HFF-Myc (cell line): ENCODE measurements at places on chromosomes 5 and 9.

DNA sequence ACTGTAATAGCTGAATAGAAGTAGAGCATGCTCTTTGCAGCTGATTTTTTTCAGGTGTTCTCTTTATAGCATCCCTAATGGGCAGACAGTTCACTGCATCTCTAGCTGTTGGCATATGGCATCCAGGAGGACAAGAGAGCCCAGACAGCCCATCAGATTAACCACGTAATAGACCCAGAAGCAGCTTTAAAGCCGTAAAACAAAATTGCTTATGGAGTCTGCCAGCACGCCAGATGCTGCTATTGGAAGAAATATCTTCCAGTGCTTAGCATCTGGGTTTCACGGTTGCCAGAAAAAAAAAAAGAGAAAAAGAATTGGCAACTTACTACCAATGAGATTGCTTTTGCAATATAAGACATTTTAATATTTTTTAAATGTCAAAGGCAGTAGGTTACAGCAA, 869.4 kb upstream of the NUDT12 start:
- no peak for DNase-seq

- no peak for DNase-seq
These were observed 30.5 kb downstream of the GRIA1 start for GRCh38 chr5:153520952-153521351.

DNA sequence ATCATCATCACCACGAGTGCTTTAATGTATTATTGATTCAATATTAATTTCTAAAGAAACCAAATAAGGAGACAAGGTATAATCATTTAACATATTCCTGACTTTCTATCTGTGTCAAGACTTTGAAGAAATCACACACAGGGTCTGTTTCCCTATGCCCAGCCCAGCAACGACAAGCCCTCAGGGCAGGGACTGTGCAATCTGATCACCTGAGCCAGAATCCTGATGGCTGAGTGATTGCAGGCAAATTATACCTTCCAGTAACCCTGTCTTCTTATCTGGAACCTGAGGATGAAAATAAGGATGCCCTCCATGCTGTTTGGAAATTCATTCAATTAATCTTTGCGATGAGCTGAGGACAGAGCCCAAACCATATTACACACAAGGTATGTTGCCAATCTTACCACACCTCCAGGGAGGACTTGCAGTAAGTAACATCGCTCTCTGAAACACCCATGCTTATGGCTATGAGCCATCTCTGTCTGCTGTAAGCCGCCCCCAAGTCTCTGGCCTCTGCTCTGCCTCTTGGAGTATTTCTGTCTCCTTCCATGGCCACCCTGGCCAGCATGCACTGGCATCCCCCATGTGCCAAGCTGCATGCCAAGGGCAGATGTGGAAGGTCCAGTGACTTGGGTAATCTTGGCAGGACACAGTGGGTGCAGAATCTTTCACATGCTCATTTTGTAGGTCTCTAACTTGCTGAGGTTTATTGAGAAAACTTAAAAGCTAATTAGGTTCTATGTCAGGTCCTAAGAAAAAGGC, 10.6 kb downstream of the TAS2R1 start:
- DNase-seq = no peak

DNA sequence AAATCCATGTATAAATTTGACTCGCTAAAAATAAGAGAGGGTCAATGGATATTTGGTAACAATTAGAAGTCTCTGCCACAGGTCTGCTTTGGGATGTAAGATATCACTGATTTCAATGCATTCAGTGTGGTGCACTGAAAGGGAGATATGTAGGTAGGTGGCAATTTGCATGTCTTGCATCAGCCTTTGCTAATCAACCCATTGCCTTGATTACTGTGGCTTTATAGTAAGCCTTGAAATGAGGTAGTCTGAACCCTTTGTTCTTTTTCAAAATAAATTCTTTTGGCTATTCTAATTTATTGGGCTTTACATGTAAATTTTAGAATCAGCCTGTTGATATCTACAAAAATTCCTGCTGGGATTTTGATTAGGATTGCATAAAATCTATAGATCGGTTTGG, 15.8 kb upstream of the TBCA start:
- DNase-seq = no peak

DNA sequence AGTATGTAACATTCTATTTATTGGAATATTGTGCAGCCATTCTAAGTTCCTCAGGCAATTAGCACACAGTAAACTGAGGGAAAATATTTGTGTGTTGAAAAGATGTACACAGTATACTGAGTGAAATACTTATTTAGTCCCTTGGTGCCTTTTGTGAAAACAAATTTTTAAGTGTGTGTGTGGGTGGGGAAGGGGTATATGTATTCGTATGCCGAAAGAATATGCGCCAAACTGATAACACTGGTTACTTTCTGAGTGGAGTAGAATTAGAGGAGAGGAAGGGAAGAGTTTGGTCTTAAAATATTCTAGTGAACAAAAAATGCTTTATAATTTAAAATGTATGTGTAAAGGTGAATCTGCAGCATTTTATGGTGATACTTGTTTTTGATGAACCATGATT, 3.1 kb downstream of the DCP2 start:
- no peak for DNase-seq

GRCh38 chr5:42915306-42915866, 103.7 kb upstream of the SELENOP start:
- no peak for DNase-seq

DNA sequence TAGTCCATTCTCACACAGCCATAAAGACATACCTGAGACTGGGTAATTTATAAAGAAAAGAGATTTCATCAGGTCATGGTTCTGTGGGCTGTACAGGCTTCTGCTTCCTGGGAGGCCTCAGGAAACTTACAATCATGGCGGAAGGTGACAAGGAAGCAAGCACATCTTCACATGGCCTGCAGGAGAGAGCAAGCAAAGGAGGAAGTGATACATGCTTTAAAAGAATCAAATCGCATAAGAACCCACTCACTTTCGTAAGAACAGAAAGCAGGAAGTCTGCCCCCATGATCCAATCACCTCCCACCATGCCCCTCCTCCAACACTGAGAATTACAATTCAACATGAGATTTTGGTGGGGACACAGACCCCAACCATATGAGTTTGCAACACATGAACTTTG, 5.1 kb upstream of the FBXO38 start:
- DNase-seq = no peak

DNA sequence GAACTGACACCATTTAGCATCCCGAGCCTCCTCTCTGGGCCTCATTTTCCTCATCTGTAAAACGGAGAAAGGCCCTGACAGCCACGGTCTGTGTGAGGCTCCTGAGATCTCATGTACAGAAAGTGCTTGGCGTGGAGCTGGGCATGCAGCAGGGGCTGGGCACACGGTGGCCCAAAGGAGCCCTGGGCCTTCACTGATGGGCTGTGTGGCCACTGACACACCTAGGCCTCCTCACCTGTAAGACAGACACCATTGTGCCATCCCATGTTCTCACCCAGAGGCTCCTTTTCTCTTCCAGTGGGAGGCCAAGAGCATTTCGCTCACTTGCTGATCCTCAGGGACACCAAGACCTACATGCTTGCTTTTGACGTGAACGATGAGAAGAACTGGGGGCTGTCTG, 1.6 kb downstream of the ORM1 start:
- DNase-seq = no peak

DNA sequence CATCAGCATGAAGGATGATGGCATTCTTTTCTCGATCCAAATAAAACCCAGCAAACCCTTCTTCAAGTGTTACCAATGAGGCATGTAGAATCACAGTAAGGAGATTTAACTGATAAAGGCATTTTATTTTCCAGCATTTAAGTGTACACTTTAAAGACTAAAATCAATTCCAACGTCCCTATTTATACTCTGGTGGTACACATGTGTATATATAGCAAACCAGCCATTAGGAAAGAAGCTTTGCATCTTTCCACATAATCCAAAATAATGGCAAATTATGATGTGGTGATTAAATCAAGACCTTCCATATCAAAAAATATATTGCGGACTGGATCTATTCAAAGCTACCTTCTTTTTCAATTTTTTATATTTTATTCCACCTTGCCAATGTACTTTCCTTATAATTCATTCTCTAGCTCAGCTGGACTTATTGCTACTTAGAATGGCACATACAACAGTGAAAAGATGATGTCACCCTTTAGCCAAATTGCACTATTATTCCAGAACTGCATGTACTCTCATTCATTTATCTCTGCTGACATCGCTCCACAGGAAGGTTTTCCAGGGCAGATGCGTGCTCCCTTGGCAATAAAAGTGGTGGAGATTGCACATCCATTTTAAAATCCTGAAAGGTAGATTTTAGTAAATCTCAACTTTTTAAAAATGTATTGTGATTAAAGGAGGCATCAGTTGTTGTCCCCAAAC, 63.3 kb upstream of the SLC30A5 start:
- DNase-seq = no peak

GRCh38 chr5:53041071-53041692, 52.0 kb downstream of the ITGA2 start:
- DNase-seq = no peak

GRCh38 chr9:77978086-77978781, 53.4 kb downstream of the GNAQ start:
- no peak for DNase-seq
